ENCODE measurements at places on chromosomes 5 and 9.
A peak's percentile ranks its signal among the peaks of the same experiment; 100 is the strongest.

- DNase-seq: peak; percentile 26
Observed at GRCh38 chr9:87406543-87407166, 91.0 kb upstream of the DAPK1 start.

DNA sequence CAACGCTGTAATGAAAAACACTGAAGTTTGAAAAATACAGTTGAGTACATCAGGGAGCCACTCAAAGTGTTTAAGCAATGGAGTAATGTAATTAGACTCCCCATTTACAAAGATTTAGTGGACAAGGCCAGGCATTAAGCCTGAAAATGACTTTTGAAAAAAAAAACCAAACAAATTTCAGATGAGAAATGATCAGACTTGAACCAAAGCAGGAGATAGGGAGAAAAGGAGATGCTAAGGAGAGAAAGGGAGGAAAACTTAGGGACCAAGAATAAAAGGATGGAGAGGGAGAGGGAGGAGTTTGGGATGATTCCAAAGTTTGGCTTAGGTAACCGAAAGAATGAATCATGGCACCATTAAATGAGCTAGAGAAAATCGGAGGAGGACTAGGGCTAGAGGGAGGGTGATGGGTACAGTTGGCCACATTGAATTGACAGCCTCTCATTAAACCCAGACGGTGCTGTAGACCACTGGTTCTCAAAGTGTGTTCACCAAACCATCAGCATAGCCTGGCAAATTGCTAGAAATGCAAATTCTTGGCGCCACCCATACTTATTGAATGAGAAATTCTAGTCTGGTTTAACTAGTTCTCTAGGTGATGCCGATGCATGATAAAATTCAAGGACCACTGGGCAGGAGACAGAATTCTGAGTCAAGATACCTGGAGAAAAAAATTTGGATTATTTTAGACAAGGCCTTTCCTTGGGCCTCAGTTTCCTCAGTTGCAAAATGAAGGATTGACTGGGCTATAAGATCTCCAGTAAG lies 6.2 kb upstream of the CPEB4 start:
- no peak for DNase-seq

DNA sequence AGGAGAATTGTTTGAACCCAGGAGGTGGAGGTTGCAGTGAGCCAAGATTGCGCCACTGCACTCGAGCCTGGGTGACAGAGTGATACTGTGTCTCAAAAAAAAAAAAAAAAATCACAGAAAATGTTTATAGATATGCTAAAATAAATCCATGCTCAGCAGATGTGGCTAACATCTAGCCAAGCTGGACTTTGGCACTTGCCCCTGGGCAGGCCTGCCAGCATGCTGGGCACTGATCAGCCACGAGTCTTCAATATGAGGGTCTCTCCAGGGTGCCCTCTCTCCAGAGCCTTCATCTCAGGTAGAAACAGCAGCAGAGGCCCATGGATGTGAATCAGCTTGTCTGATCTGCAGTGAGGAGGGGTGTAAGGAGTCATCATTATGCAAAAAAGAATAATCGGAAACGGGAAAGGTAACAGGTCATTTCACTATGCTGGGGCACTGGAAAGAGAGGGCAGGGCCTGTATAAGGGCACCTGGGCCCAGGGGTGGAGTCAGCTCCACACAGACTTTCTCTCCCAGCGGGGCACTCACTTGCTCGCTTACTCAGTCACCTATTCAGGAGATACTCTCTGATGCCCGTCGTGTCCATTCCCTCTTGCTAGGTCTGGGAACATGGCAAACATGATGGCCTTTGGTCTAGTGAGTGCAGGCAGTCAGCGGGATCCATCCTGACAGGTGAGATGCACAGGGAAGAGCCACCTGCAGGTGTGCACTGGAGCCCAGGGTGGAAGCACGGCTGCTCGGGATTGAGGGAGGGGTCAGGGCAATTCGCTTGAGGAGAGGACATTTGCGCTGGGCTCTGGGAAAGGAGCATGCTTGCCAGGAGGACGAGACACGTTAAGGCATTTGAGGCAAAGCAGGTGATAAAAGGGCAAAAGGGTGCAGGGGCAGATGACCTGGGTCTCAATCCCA lies 17.1 kb downstream of the RNF44 start:
- DNase-seq: no peak

DNA sequence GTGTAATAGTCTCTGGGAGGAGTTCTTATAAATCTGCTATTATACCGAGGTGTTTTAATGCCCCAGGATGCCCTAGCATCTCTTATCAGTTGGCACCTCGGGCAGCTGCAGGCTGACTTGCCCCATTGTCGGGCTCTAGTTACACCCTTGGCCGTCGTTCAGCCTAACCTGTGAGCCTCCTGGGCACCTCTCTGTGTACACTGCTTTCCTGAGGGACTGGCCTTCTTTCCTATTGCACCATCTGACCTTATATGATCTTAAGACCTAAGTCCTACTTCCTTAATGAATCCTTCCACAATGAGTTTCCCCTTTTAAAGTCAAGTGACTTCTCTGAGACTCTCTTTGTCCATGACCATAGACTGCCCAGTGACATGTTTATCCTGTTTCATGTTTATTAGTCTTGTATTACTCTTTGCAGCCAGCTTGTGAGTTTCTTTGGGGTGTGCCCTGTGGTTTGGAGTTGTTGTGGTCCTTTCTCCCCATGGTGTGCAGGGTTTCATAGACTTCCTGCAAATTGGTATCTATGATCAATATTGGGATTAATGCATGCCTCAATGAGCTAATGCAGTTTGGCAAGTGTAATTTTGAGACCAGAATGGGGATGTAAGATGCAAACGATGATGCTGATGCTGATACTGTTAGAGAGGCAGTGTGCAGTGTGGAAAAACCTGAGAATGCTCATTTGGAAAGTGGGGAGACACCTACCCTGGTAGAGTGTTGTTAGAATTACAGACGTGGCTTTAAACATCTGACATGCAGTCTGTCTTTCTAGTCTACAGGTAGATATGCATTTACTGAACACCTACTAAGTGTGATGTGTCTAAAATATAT lies 4.9 kb downstream of the DAPK1 start:
- DNase-seq: peak; percentile 98

DNA sequence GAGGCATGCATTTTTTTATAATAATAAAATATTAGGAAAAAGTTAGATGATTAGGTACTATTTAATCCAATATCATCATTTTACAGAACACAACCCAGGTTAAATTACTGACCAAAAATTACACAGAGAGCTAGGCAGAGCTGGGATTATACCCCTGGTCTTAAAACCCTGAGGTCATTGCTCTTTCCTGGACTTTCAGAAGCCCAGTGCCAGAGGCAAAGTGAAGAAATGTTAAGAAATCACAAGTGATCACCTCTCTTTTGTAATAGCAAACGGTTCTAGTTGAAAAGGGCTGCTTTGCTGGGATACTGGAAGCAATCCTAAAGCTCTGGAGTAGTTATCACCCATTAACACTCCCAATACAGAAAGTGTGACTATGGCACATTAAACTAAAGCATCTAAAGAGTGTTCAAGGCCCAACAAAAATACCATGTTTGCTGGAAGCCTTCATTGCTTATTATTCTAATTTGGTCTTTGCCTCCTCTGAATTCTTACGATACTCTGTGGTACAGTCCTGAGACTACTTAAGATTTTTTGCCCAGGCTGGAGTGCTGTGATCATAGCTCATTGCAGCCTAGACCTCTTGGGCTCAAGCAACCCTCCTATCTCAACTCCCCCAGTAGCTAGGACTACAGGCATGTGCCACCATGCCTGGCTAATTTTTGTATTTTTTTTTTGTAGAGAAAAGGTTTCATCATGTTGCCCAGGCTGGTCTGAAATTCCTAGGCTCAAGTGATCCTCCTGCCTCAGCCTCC lies 575.9 kb downstream of the RAB3C start:
- DNase-seq: no peak

DNA sequence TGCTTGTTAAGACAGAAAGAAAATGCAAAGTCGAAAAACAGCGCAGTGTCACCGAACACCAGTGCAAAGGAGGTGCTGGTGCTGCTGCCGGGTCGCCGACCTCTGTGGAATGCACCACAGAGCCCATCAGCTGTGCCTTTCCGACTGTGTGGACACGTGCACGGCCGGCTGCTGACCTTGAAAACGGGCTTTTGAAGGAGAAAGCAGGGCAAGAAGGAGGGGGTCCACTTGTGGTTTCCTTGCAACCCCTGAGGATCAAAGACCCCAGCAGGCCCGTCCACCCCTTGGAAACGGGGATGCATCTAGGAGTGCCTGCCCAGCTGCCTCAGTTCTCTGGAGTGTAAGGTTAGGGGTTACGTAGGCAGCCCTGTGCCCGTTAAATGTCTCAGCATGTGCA lies 6.2 kb upstream of the OLFM1 start:
- DNase-seq: no peak

DNA sequence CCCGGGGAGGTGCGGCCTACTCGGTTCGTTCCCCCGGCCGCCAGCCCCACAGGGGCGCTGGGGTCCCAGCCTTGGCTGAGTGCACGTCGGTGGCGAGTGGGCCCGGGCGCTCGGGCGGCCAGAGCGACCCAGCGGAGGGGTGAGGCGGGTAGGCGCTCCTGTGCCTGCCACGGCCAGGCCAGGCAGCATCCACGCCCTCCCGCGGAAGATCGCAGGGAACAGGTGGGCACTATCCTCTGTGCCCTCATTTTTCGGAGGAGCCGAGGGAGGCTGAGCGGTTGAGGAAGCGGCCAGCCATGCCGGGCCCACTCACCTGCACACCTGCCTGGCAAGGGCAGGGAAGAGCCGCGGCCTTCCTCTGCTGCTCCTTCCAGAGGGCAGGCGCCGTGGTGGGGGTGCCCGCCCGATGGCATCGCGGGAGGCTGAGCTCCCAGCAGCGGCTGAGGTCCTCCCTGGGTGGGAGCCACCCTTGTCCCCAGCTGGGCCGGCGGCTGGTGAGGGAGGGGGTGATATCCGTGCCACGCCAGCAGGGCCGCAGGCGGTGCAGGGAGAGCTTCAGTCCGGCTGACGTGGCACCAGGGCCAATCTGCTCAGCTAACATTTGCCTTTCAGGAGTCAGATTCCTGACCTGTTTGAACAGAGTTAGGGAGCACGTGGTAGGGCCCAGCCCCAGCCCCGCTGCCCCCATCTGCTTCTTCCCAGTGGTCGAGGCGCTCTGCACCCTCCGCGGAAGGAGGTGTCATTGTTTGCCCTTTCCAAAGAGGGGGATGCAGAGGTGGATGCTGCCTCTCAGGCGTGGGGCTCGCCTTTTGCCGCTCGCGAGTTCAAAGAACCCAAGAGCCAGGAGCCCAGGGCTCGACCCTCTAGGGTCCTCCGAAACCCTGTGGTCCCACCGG lies 1.6 kb upstream of the SEC16A start:
- peak; percentile 73 for DNase-seq

DNA sequence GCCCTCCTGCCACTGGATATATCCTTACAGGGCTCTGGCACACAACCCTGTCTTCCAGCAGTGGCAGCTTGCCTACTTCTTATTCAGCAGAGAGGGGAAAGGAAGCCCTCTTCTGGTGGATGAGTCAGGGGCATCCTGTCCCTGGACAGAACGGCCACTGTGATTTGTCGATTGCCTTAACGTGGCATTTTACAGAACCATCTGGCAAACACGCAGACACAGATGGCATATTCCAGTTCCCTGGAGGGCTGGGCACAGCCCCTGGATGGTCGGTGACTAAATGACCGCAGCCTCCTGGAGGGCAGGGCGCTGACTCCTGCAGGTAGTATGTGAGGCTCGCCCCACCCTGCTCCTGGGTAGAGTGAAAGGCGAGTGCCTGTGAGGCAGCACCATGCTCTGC lies 62.1 kb downstream of the DCP2 start:
- peak; percentile 43 for DNase-seq

- no peak for DNase-seq
Observed at GRCh38 chr5:96969366-96969765, 33.5 kb downstream of the LNPEP start.

- no peak for DNase-seq
Observed at GRCh38 chr5:179331591-179332375, 13.5 kb downstream of the ADAMTS2 start.

DNA sequence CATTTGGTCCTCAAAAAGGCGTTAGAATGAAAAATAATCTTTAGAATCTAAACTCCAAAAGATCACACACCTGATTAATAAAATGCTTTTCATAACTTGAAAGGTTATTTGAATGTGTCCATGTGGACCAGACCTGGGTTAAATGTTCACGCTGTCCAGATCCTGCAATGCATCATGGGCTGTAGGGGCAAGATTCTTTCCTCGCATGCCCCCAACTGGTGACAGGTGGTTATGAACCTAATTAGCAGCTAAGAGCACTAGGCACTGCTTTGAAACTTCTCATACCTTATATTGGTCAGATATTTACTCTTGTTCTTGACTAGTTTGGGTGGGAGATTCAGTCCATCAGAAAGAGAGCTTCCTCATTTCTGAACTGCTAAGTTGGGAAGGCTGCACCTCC lies 19.3 kb upstream of the PIP5K1B start:
- no peak for DNase-seq

DNA sequence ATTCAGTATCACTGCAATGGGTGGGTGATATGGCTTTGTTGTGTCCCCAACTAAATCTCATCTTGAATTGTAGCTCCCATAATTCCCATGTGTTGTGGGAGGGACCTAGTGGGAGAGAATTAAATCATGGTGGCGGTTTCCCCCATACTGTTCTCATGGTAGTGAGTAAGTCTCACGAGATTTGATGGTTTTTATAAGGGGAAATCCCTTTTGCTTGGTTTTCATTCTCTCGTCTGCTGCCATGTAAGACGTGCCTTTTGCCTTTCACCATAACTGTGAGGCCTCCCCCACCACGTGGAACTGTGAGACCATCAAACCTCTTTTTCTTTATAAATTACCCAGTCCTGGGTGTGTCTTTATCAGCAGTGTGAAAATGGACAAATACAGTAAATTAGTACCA lies 9.5 kb upstream of the NANS start:
- no peak for DNase-seq

DNA sequence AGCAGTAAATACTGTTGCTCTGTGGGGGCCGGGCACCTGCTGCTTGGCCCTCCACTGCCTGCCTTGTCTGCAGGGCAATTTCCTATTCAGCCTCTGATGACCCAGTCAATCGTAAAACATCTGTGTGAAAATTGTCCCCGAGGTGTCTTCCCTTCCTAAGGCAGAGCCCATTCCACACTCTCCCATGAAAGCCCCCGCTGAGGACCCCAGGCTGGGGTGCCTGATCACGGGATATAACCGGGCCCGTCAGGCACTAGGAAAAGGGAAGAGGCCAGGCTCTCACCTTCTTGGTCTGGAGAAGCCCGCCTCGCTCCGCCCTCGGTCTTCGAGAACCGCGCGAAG lies 27.2 kb upstream of the SCGB3A1 start:
- no peak for DNase-seq

DNA sequence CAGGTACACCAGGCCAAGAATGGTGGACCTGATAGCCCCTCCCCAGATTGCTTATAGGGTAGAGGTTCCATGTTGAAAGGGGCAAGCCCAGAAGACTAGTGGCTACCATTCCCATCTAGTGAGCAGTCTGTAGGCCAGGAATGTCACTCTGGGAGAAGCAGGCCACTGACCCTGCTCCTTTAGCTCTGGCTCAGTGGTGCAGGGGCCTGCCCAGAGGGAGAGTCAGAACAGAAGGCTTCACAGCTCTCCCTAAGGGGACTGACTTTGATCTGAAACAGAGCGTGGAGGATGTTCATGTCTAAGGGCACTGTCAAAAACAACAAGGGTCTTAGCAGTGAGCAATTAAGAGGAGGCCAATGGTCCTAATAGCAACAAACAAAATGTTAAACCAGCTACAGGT lies 81.7 kb downstream of the ZNF354C start:
- no peak for DNase-seq
